ENCODE measurements at places on chromosomes 7 and 10. TPM values are rescaled to one million over a fixed set of nuclear protein-coding genes. Genes with fewer than 3 reads are reported as not detected.

TMEM213 gene
- total RNA-seq = not detected

FMC1 gene
- total RNA-seq = 33.8 TPM

CTAGE15 gene
- not detected for total RNA-seq

PRTFDC1 gene
- 5.2 TPM for total RNA-seq

GRCh38 chr7:68147614-68148238 lies 1151.1 kb downstream of the TYW1 start:
- no peak for DNase-seq

DNA sequence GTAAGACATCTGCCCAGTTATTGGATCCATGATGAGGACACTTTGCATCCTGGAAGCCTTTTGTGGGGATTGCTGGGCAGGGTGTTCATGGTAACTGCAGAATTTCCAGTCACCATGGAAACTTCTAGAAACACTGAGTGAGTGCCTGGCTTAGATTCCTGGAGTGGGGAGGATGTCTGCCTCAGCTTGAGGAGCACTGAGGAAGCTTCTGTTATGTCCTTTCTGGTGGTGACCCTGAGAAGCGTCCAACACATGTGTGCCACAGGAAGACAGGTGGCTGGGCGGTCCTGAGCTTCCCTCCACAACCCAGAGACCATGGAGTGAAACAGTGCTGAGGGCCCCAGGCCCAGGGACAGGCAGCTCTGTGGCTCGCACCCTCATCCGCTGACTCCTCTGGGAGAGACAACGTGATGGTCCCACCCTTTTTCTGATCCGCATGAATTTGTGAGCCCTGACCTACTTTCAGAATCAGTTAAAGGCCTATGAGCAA lies 191.8 kb upstream of the CXCL12 start:
- DNase-seq = no peak

DNA sequence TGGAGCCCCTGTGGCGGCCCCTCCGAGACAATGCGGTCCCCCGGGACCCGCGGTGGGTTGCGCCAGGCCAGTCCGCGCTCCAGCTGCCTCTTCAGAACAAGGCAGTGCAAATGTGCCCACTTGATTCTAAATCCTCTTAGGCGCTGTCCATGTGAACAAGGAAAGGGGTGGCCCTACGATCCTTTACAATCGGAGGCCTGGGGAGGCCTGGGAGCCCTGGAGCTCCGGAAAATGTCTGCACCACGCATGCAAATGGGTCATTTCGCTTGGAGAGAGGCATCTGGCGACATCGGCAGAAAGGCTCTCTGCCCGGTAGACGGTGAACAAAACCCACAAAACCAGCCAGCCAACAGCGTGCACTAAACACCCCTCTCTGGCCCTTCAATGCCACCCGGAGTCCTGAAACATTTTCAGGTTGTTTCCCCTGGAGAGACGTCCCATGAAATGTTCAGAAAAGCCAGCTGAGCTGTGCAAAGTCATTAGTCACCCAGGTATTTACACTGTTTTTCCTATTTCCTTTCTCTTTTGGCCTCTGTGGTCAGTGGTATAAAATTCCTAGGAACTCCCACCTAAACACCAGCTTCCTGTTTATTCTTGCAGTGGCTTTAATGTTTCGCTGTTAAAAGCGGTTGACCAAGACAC lies 102.8 kb upstream of the ZNF438 start:
- DNase-seq = no peak

DNA sequence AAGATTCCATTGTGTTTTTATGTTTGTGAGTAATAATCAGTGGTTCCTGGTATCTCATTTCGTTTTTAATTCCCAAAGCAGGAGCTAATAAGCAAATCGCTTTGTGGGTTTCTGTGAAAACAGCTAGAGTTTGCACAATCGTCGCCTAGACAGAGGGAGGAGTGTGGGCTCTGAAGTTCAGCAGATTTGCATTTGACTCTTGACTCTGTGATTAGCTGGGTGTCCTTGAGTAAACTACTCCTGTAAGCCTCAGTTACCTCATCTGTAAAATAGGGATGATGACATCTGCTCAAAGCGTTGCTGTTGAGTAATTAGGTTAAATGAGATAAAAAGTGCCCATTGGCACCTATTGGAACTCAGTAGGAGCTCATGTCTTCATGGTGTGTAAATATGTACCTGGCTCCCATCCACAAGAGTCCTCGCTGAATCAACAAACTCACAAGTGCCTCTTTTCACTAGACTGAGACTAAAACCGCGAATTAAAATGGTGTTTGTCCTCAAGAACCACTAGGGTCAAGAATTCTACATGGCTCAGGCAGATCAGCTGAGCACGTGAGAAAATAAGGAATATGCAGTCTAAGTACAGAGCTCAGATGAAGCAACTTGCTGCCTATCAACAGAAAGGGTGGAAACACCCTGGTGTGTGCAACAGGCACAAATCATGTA lies 385.8 kb upstream of the C7orf33 start:
- DNase-seq = no peak

DNA sequence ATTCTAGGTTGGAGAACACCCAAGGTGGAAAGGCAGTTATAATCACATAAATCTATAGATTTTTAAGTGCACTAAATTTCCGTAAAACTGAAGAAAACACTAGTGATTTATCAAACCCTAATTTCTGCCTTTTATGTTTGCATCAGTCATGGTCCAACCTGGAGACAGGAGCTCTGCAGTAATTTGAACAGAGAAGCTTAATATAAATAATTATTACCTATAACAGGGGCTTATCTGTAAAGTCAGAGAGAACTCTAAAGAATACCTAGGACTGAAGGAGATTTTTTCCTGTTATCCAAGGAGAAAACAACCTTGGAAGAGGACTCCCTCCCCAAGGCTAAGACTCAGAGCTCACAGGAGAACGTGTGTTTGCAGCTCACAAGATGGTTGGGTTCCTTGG lies 95.1 kb downstream of the MPP7 start:
- no peak for DNase-seq

Data from heart left ventricle (tissue), 16 donors.